ENCODE measurements at places on chromosomes 6 and 20.
A peak's percentile ranks its signal among the peaks of the same experiment; 100 is the strongest.

- no peak for DNase-seq
Measured at GRCh38 chr6:131383421-131384411, 189.3 kb upstream of the ARG1 start.

DNA sequence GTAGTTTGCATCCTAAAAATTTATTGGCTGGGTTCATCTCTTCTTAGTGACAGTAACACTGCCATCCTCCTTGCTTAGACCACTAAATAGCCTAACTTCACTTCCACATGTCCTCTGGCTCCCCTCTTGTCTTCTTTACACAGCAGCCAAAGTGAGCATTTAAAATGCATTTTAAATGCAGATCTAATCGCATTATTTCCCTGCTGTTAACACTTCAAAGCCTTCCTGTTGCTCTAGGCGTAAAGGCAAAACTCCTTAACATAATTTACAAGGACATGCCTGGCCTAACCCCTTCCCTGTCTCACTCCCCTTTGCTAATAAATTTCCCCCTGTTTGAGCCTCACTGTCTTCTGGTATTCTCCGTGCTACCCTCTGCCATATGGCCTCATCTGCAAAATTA is 26.5 kb downstream of the NKAIN2 start:
- DNase-seq: no peak

DNA sequence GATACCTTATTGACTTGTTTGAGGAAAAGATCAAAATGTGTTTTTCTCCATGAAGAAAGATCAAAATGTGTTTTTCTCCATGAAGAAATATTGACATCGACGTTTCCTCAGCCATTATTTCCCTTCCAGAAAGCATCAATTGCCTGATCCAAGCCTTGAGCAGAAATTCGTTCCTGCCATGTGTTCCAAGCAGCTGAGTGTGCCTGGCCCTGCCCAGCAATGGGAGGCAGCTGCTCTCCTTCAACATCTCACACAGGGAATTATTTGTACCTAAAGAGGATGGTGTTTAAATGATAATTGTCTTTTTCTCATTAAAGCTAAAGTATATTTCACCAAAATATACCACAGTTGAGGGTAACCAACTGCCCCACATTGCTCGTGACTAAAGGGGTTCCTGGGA is 7.8 kb upstream of the DUSP22 start:
- DNase-seq: no peak

DNA sequence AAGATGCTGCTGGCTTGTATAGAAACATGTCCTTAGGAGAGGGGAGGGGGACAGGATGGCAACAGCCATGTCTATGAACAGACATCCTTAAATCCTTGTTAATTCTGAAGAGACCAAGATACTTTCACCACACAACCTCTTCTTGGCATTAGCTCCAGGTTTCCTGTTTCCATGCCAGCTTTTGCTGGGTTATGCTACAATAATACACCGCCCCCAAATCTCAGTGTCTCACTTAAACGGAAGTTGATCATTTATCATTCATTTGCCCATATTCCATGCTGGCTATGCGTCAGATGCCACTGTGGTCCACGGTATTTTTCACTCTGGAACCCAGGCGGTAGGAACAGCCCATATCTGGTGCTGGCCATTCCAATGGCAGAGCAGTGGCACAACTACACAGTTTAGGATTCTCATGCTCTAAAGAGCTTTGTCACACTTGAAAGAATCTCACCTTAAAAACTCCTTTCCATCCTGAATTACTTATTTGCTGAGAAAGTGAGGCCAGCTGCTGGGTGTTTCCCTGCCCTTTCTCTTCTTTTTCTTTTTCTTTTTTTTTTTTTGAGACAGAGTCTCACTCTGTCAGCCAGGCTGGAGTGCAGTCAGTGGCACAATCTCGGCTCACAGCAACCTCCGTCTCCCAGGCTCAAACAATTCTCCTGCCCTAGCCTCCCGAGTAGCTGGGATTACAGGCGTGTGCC is 3.7 kb upstream of the RNASET2 start:
- DNase-seq: no peak

GRCh38 chr6:46704562-46704961 is 16.9 kb downstream of the TDRD6 start:
- DNase-seq: no peak

DNA sequence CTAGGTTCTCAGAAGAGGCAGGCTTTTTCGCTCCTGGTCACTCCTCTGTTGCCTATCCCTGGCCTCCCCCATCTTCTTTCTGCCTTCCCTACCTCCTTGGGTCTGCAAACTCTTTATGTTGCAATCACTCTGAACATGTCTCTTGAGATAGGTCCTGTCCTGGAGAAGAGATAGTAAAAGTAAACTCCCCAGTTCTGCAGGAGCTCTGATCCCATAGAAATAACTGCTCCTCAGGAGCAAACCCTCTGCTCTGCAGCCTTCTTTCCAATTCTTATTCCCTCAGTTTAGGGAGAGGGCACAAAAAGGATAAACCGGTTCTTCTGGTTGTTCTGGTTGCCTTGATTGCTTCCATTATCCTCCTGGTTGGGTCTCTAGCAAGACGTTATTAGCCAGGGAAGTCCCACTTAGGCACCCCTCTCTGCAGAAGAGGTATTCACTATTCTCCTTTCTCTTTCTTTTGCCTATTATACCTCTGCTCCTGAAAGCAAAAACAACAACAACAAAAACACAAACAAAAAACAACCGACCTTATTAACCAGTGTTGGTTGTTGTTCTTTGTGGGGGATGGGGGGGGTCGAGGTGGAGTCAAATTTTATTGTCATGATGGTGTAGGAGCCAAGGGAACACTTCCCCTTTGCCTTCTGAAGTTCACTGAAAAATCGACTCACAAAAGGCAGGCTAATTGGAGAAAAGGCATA is 973 bp downstream of the TRIM38 start:
- no peak for DNase-seq

DNA sequence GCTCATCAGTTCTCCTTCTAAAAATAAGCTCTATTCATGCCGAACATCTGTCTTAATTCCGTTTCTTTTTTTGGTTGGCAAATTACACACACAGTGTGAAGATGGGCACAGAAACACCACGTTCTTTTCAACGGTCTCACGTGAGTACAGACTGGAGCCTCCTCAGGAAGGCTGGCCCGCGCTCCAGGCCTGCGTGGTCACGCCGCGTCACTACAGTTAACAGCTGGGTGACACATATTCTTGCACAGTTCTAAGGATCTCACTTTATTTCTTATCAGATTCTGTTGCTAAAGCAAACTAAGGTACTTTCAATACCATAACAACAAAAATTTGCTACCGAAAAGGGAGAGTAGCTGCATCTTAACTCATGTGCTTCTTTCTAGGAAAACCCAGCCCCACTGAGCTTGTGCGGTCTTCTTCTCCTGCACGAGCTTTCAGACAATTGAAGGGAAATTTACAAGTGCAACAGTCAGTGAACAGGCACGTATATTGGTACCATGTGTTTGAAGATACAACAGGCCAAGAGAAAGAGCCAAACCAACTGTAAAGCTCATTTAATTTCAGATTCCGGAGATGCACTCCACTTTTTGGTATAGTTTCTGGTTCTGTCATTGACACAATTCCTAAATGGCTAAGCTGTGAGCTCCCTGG is 55.6 kb upstream of the MPC1 start:
- DNase-seq: no peak

DNA sequence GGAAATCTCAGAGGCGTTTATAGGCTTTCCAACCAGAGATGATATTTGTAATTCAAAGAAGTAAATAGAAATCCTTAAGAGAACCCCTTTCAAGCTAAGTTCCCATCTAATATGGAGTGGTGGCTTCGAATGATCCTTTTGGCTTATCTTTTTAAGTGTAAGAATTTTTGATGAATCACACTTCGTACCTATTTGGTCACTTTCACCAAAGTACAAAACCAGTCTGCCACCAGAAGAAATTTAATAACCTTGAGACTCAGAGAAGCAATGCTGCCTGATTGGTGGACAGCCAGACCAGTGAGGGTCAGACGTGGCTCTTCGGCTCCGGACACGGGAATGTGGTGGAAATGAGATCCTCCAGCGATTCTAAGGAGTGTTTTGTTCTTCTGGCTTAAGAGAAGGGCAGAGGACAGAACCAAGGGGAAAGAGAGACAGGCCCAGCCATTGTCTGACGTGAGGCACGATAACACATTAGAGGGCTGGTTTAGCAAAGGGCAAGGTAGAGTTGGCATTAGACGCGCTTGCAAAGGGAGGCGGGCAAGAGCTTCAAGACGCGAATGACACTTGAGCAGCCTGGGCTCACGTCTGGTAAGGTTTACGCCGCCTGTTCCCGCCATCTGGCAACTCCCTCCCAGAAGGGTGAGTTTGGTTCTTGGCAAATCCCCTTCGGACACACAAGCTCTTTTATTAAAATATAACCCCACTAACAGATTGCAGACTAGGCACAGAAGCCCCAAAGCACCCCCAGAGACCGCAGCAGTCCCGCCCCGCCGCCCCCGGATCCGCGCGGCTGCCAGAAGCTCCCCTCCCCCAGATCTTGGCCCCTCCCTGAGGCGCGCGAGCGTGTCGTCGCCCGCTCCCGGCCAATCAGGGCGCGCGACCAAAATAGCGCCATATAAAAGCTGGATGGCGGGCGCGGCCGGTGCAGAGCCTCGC is 50.0 kb upstream of the EZR start:
- DNase-seq: peak; percentile 90

- DNase-seq: no peak
Measured at GRCh38 chr6:41935685-41936072, 5.9 kb downstream of the CCND3 start.

- no peak for DNase-seq
Measured at GRCh38 chr6:75142721-75143120, 63.1 kb downstream of the COL12A1 start.

- DNase-seq: no peak
Measured at GRCh38 chr6:108707328-108707976, 140.8 kb upstream of the ARMC2 start.

DNA sequence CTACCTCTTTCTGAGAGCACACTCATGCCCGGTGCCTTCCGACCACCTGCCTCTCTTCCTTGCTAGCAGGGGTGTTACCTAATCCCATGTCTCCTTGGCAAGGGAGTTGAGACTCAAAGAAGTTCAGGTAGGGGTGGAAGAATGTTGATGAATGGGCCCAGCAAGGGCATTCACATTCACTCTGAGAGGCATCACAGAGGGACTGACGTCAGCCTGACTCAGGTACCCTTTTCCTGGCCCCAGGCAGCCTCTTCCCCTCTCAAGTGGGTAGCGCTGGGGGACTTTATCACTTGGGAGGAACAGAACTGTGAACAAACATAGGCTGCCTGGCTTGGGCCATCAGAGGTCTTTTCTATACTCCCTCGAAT is 35.3 kb downstream of the HM13 start:
- DNase-seq: no peak

GRCh38 chr20:63066506-63067265 is 59.9 kb upstream of the BHLHE23 start:
- DNase-seq: no peak

GRCh38 chr20:45685896-45686295 is 15.9 kb upstream of the WFDC11 start:
- DNase-seq: no peak

- DNase-seq: no peak
Measured at GRCh38 chr20:61391812-61392520, 139.9 kb downstream of the CDH4 start.

DNA sequence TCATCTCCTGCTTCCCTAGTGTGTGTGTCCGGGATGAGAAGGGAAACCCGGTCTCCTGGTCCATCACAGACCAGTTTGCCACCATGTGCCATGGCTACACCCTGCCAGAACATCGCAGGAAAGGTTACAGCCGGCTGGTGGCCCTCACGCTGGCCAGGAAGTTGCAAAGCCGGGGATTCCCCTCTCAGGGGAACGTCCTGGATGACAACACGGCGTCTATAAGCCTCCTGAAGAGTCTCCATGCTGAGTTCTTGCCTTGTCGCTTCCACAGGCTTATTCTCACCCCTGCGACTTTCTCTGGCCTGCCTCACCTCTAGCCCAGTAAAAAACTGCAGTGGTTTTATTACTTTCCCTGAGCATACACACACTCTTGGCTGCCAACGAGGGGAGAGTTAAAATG is 23.9 kb upstream of the C6orf141 start:
- DNase-seq: no peak

GRCh38 chr20:4509825-4510522 is 211.7 kb upstream of the PRND start:
- no peak for DNase-seq

- no peak for DNase-seq
Measured at GRCh38 chr6:30777155-30777485, 32.8 kb upstream of the IER3 start.

GRCh38 chr6:29504961-29505360 is 17.2 kb upstream of the MAS1L start:
- no peak for DNase-seq

DNA sequence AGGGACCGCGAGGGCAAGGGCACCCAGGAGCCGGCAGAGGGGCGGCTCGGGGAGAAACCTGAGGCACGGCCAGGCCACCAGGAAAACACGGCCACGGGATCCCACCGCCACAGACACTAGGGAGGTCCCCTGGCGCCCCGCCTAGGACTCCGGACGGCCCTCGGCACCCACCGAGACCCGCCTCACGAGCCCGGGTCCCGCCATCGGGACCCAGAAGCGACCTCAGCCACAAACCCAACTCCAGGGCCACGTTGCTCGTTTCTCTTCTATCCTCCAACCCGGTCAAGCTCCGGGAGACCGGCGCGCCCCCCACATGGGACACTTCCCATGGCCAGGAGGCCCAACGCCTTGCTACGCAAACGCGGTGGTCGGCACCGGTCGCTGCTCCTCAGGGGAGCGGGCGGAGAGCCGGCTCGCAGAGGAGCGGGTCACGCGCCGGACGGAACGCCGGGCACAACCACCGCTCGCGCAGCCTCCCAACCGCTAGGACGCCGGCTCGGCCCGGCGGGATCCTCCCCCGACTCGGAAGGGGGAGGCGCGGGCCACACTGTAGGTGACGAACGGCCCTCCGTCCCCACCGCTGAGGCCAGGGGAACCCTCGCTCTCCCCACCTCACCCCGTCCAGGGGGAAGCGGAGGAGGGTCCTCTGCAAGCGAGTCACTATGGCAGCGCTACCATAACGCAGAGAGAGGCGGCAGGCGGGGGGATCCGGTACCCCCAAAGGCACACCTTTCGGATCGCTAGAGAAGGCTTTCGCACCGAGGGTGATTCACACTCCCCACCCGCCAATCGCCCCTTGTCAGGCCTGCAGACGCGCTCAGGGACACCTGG is 1514.1 kb upstream of the DEFB115 start:
- no peak for DNase-seq

GRCh38 chr20:20060234-20060998 is 8.1 kb downstream of the CFAP61 start:
- DNase-seq: no peak

GRCh38 chr6:102582569-102582968 is 1189.1 kb downstream of the GRIK2 start:
- no peak for DNase-seq

- DNase-seq: no peak
Measured at GRCh38 chr6:11386323-11386722, 151.2 kb upstream of the TMEM170B start.

- no peak for DNase-seq
Measured at GRCh38 chr6:44333273-44333919, 9.1 kb upstream of the SPATS1 start.

GRCh38 chr20:12023194-12023795 is 105.6 kb downstream of the BTBD3 start:
- no peak for DNase-seq

- no peak for DNase-seq
Measured at GRCh38 chr20:61866165-61866564, 199.5 kb downstream of the TAF4 start.
